Stimulated activated CD8-positive, alpha-beta memory T cell treated with anti-CD3 and anti-CD28 coated beads, Interleukin-4, amount 100 ng/mL, for 4 hours (primary cell): ENCODE measurements at places on chromosomes 3 and 15.

DNA sequence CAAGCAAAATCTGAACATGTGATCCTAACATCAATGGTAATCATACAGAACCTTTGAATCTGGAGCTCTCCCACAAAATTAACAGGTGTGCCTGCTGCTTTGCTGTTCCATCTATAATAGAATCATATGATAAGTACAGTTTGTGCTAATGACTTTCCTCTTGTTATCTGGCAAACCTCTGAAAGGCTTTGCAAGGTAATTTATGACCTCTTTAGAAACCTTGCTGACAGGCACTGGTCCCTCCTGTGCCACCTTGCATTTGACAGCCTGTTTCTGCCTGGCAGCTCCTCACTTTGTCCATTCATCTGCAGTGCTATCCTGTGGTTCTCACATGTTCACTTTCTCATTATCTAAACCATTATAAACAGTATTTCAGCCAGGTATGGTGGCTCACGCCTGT is 10.2 kb upstream of the HTR3C start:
- no peak for DNase-seq

DNA sequence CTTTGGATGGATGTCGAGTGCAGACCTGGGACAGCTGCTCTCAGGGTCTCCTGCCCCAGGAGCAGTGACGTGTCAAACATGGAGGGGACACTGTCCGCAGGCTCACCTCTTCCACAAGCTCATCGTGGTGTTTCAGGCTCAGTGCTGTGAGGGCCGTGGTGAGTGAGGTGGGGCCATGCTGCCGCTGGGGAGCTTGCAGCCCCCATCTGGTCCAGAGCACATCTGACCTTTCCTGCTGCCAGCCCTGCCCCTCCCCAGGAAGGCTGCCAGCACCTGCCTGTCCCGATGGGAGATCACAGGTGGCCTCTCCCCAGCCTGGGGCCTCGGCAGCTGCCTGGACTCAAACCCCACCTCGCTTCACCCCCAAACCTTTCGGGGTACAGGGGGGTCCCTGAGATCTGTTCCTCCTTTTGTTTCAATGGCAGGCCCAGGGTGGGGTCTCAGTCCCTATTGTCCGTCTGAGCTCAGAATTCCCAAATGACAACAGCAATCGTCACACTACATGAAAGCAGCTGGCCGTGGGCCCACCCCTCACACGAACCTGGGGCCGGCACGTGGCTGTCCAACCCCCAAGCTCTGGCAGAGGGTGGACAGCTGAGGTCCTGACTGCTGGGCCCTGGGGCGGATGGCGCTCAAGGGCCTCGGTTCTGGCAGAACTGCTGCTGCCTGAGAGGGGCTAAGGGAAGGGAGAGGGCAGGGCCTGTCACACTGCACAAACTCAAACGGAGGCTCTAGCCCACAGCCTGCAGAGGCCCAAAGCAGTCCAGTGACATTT is 65.0 kb upstream of the RPL32 start:
- DNase-seq: no peak

- no peak for DNase-seq
These were observed 517 bp downstream of the TMA7 start for GRCh38 chr3:48440590-48440958.

DNA sequence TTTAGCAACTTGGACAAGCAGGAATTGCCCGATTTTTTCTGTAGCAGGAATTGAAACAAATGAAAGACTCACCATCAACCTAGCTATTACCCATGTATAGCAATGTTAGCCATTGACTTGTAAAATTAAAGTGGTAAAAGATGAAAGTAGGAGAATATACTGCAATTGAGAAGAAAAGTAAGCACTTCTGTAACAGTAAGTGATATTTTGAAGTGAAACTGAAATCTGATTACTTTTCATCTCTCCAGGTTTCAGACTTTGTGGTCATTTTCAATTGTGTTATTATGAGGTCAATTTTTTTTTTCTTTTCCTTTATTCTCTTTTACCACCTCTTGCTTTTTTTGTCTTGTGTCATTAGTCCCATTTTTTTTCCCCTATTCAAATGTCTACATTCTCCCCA is 1078.2 kb downstream of the ZPLD1 start:
- DNase-seq: no peak

DNA sequence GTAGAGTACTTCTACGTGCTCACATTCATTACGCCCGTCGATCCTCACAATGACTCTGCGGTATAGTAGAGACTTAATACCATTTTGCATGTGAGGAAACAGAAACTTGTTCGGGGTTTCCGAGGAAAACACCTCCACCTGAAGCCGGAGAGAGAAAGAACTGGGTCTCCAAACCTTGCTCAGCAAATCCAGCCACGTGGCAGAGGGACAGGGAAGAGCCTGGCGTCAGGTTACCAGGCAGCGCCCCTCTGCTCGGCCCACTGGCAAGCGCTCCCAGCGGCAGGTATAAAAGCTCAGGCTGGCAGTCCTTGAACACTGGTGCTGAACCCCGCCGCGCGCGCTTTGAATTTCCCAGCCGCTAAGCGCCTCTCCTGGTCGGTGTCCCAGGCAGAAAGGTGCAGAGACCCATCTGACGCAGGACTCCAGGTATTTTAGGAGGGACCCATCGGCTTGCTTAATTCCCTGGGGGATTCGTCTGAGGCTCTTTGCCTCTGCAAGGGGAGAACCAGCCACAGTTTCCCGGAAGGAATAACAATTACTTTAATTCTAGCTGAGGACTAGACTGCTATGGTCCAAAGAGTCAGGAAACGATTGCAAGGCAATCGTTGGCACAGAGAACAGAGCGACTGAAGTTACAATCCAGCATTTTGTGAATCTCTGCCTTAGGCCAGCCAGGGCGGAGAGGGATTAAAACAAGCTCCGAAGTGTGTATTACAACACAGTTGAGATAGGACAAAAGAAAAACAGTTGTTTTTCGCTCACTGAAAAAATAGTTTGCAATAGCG is at the start of gene C2CD4A:
C2CD4A (plus strand) TSS at position 315 of the 785 bp plus-strand sequence. CDS start 637 bp downstream, outside the sequence.
- DNase-seq: no peak

DNA sequence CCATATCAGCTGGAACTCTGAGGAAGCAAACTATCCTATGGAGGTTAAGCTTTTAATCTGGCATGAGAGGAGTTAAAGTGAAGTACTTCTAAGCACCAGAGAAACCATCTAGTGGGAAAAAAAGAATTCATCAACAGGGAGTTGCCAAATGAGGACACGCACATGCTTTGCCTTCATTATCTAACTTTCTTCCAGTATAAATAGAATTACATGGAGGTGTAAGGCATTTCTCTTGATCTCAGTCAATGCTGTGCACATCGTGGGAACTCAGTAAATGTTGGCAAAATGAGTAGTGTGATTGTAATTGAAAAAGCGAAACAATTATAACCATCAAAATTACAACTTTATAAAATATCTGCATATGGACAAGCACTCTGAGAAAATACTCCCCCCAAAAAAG is 8.0 kb upstream of the GSK3B start:
- no peak for DNase-seq

DNA sequence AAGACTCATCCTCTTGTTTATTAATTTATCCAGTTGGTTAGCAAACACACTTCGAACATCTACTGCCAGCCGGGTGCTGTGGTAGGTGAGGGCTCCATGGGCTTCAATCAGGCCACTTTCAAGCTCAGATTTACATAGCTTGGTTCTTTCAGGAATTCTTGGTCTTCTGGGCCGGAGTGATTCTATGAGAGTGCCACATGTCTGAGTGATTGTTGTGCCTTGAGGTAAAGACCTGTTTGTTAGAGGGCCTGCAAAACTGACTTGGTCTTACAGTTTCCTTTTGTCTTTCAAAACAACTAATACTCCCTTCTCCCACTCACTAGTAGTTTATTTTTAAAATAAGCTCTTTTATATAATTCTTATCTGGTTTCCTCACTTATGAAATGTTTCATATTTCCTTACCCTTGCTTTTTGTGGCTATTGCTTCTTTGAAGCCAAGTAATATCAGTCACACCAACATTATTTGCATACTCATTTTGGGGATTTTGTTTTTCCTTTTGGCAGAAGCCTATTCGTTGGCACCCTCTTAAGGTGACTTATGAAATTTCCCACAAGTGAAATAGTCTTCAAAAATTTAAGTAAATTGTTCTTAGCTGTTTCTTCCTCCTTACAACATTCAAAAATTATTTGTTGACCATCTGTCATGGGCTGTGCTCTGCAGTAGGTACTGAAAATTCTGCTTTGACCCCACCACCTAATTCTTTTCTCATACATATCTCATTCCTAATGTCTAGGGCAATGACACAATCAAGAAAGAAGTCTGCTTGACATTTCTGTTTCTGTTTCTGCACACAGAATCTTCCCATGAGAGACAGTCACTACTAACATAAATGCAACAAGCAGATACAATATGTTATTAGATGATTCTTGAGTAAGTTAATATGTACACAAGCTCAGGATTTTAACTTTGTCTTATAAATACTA is 120.2 kb downstream of the LRRC28 start:
- DNase-seq: no peak

- no peak for DNase-seq
These were observed 29.3 kb downstream of the PDIA5 start for GRCh38 chr3:123096126-123096525.

- DNase-seq: no peak
These were observed 116.3 kb downstream of the KCNAB1 start for GRCh38 chr3:156236556-156237260.

DNA sequence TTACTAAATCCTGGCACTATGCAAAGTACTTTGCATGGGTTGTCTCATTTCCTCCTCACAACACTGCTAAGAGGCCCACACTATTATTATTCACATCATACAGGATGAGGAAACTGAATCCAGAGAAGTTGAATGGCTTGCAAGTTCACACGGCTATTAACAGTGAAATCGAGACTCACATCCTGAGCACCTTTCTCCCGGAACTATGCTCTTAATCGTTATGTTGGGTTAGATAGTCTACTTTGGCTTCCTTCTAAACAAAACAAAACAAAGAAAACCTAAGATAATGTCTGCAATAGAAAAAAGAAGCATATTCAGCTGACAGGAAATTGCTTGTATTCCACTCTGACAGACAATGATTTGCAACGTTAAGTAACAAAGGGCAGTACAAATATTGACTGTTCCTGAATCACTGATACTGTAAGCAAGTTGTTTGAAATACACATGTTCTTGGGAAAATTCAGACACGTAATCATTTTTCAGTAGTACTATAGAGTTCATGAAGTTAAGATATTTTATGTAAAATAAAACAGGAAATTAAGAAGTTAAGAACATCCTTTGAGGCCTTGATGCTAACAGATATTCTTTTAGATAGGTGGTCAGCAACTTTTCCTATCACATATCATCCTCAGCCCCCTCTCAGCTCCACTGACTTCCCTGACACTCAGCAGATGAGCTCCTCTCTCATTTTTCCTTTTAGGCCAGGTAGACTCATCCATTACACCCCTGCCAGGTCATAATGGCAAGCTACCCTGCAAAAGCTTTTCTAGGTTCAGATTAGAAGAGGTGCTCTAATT is 40.7 kb downstream of the C2CD4B start:
- DNase-seq: no peak

GRCh38 chr3:111610189-111610588 is 15.0 kb upstream of the ZBED2 start:
- DNase-seq: no peak

GRCh38 chr3:108406661-108407206 is 103.7 kb downstream of the MYH15 start:
- no peak for DNase-seq
